Mammary epithelial cell (primary cell): ENCODE measurements at places on chromosomes 11 and 22.

- no peak for DNase-seq
Observed at GRCh38 chr11:69154938-69155301, 815 bp upstream of the SMIM38 start.

- peak; percentile 10 for DNase-seq
Observed at GRCh38 chr11:6799402-6799801, at the start of gene OR6A2. TSS of gene OR6A2 (minus strand) at chr11:6799689. CDS start at chr11:6795708, 3,981 bp downstream.

DNA sequence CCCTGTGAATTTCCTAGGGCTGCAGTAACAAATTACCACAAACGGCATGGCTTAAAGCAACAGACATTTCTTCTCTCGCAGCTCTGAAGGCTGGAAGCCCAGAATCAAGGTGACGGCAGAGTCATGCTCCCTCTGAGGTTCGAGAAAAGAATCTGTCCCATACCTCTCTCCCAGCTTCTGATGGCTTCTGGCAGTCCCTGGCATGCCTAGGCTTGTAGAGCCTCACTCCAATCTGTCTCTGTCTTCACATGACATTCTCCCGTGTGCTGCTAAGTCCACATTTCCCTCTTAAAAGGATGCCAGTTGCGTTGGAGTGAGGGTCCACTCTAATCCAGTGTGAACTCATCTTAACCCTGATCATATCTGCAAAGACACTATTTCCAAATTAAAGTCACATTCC is 116.2 kb downstream of the NECTIN1 start:
- peak; percentile 21 for DNase-seq

GRCh38 chr11:17927041-17927440 is 85.8 kb downstream of the SERGEF start:
- DNase-seq, result no peak

- DNase-seq, result no peak
Observed at GRCh38 chr11:2131371-2132236, 7.6 kb downstream of the IGF2 start.

- DNase-seq, result no peak
Observed at GRCh38 chr11:94658888-94659287, 91.7 kb downstream of the PIWIL4 start.

- peak; percentile 64 for DNase-seq
Observed at GRCh38 chr11:126317756-126318573, 14.1 kb downstream of the DCPS start.

DNA sequence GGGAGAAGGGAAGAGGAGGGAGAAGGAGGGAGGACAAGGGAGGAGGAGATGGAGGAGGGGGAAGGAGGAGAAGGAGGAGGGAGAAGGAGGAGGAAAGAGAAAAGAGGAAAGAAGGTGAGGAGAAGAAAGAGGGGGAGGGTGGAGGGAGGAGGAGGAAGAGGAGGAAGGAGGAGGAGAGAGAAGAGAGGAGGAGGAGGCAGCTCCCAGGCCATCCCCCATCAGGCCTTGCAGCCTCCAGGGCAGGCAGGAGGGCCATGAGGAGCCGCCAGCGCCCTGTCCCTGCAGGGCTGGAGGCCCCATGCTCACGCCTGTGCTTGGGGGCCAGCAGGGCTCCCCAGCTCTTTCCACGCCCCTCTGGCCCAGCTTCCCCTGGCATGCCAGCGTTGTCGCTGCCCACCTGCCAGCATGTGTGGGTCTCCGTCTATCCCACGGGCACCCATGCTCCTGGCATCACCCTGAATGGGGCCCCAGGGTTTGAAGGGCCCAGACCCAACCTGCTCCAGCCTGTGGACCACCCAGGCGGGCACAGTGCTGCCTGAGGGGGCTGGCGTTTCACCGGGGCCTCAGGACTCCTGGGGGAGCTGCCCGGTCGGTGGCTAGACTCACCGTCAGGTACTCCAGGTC is 5.2 kb downstream of the TSPAN32 start:
- no peak for DNase-seq

DNA sequence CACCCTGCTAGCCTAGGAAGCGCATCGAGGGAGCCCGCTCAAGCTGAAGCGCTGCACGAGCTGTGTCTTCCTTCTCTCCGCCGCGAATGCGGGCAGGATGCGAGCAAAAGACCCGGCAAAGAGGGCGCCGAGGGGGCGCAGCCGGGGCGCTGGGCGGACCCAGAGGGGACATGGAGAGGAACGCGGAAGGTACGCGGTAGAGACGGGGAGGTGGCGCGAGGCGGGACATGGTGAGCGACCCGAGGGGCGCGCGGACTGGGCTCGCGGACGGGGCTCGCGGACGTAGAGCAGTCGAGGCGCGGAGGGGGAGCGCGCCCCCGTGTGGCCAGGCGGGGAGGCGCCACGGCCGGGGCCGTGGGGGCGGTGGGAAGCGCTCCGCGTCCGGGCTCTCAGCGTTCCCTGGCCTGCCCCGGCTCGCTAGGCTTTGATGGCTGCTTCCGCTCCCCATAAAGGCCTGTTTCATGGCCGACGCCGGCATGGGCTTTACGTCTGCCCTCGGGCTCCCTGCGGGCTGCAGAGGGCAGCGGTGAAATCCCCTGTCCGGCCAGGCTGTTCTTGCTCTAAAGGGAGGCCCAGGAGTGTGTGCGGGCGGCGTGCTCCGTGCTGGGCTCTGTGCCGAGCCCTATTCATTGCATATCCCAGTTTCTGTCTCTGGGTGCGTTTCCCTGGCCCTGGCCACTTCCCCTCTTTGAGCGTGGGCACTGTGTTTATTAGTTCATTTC is 31.2 kb upstream of the TRIM29 start:
- peak; percentile 82 for DNase-seq

DNA sequence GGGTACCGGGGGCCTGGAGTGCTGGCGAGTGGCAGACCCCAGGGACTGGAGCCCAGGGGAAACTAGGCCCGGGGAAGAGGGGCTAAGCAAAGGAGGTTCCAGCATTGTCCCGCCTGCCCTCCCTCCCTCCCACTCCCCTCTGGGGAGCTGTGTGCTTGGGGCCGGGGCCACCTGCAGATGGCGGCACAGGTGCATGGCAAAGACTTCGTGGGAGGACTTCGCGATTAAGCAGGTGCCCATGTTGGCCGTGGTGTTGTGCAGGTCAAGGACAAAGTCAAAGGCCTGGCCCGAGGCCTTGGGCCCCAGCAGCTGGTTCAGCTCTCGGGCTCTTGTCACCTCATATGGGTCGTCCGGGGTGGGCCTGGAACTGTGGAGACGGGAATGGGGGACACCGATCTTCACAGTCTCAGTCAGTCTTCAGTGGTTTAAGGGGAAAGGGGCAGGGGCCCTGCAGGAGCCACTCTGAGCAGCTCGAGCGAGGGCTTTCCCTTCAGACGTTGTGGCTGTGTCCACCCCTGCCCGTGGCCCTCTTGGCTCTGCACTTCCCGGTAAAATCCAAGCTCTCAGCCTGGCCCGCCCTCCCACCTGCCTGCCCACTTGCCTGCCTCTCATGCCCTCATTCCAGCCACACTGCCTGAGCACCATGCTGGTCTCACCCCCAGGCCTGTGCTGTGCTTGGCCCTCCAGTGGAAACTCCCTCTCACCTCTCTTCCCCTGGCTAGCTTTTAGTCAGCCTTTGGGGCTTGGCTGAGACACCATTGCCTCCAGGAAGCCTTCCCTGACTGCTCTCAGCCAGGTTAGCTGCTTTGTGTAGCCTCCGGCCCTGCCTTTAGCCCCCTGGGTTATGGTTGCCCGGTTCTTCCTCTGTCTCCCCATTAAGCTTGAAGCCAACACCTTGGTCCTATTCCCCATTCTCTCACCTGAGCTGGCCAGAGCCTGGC is 4.7 kb downstream of the ACY3 start:
- no peak for DNase-seq

- DNase-seq, result peak; percentile 45
Observed at GRCh38 chr22:20503816-20504215, 3.6 kb upstream of the MED15 start.

- no peak for DNase-seq
Observed at GRCh38 chr11:34636127-34636526, 15.2 kb downstream of the EHF start.

GRCh38 chr22:20611418-20611817 is 104.0 kb downstream of the MED15 start:
- no peak for DNase-seq

- DNase-seq, result no peak
Observed at GRCh38 chr11:112156153-112156955, 7.5 kb downstream of the IL18 start.

DNA sequence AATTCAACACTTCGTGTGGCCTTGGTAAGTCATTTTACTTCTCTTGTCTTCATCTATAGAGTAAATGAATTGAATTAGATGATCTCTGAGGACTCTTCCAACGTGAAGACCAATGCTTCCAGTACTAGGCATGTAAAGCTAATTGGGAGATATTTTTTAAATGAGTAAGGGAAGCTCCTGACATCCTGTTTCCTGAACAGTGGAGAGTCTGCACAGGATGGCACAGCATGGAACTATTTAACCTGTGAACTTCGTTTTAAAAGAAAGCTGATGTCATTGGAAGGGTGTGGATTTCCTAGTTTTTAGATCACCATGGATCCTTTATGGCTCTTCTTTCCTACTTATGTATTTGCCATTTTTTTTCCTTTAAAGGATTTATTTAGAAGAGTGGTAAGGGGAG is 48.4 kb upstream of the HSD17B12 start:
- peak; percentile 12 for DNase-seq

DNA sequence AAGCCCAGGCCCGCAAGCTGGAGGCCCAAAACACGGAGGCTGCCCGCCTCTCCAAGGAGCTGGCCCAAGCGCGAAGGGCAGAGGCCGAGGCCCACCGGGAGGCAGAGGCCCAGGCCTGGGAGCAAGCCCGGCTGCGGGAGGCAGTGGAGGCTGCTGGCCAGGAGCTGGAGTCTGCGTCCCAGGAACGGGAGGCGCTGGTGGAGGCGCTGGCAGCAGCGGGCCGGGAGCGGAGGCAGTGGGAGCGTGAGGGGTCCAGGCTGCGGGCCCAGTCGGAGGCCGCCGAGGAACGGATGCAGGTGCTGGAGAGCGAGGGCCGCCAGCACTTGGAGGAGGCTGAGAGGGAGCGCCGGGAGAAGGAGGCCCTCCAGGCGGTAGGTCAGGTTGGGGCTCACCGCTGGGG is 4.8 kb downstream of the CCDC88B start:
- no peak for DNase-seq

- DNase-seq, result peak; percentile 54
Observed at GRCh38 chr11:43944761-43945311, 2.4 kb downstream of the C11orf96 start.

GRCh38 chr11:33622186-33622585 is 78.4 kb downstream of the C11orf91 start:
- DNase-seq, result peak; percentile 42

DNA sequence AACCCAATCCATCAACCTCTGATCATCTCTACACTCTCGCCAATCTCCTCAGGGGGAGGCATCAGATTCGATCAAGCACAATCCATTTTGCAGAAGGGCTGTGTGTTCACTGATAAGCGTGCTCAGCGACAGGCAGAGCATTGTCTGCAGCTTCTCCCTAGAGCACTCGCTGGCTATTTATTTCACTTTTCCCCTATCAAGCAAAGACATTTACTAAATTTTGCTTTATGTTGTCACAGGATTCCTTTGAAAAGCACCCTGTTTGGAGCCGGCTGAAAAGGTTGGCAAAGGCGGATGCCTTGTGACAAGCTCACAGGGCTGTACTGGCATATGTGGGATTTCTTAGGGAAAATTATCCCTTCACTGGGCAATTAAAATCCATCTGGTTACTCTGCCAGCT is 1381.5 kb upstream of the TENM4 start:
- no peak for DNase-seq

GRCh38 chr22:45638834-45639746 is 32.5 kb upstream of the ATXN10 start:
- DNase-seq, result peak; percentile 79

- no peak for DNase-seq
Observed at GRCh38 chr22:47376322-47376700, 613.9 kb downstream of the TBC1D22A start.

- no peak for DNase-seq
Observed at GRCh38 chr11:124751391-124751740, 689 bp downstream of the VSIG2 start.

DNA sequence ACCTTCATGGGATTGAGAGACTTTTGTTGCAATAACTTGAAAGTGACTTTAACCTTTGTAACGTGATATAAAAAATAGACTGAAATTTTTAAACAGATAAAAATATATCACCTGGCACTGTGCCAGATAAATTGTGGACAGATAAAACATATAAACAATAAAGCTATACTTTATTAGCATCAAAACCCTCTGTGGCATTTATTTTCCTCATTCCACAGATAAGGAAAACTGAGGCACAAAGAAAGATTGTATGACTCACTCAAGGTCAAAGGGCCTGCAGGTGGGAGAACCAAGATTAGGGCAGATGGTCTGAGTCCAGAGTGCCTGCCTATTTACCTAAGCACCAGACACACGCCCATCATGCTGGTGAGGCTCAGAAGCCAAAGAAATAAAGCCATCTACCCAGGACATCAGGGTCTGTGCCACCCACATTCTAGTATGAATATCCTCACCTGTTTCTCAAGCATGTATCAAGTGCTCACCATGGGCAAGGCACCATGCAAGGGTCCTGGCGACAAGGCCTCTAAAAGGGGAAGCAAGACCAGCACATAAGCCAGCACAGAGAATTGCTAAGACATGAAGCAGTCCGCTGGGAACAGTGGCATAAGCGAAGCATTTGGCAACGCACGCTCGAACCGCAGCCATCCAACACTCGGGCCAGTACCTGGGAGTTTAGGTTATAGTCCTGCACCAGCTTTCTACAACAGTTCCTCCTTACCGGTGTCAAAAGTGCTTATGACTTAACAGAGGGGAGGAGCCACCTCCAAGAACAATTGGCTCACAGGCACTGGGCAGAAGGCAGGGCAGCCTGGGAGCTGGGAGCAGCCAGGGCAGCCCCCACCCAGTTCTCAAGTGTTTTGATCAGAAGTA is 17.6 kb downstream of the MYH9 start:
- peak; percentile 74 for DNase-seq

GRCh38 chr22:42190274-42190673 is 59.7 kb upstream of the CYP2D6 start:
- DNase-seq, result no peak

DNA sequence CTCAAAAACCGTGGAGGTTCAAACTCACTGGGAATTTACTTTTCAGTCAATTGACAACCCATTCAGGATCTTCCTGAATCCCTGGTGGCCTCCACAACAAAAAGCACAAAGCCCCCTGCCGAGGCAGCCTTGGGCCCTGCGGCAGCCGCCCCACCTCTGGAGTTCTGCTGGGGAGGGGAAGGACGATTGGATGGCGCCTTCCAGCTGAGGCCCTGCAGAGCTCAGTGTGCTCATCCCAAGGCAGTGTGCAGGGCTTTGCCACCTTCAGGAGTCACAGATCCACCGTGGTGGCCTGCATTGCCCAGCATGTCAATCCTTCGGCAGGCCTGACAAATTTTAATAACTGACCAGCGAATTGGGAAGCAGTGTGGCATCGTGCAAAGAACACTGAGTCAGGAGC is 7.4 kb downstream of the ZFTA start:
- DNase-seq, result no peak

- DNase-seq, result no peak
Observed at GRCh38 chr22:47374901-47375575, 612.6 kb downstream of the TBC1D22A start.

DNA sequence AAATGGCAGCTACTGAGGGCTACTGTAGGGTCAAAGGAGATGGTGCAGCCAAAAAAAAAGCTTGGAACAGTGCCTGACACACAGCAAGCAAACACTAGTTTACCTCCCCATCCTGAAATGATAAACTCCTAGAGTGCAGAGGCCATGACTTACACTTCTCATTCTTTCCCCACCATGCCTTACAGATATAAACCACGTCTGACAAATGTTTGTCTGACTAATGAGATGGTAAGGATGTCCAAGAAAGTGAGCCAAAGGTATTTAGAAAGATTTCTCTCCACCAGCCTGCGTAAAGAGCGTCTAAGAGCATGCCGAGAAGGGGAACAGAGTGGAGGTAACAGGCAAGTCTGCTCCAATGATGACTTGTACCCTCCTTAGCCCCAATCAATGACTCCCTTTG is 99.0 kb downstream of the LARGE1 start:
- no peak for DNase-seq

GRCh38 chr11:78228467-78228866 is 39.7 kb downstream of the USP35 start:
- peak; percentile 39 for DNase-seq
